ENCODE measurements at places on chromosomes 11 and 22. TPM values are rescaled to one million over a fixed set of nuclear protein-coding genes. Genes with fewer than 3 reads are reported as not detected.

PDGFB gene
- total RNA-seq, result 5.9 TPM

- no peak for DNase-seq
Measured at GRCh38 chr11:2775083-2775625, 75.4 kb upstream of the KCNQ1OT1 start.

CARD18 gene
- not detected for total RNA-seq

GRCh38 chr11:130118165-130118564 lies 41.4 kb upstream of the ST14 start:
- DNase-seq, result no peak

FOLR1 gene
- total RNA-seq, result 1.7 TPM

DNA sequence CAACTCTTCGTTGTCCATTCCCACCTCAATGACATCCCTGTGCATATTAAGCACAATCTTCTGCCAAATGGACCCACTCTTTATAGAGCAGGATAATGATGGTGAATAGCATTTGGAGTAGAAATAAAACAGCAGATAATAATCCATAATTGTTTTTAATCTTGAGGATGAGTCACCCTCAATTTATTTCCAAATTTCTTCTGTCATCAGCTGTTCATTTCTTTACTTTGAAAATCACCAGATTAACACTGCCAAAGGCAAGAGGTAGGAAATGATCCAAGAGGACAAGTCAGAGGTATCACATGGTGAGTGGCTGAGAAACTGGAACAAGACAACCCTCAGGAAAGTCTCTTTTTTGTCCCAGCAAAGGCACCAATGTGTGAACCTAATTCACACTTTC lies 7.3 kb upstream of the AMBRA1 start:
- no peak for DNase-seq

GRCh38 chr11:12029119-12029518 lies 20.7 kb upstream of the DKK3 start:
- DNase-seq, result no peak

DNA sequence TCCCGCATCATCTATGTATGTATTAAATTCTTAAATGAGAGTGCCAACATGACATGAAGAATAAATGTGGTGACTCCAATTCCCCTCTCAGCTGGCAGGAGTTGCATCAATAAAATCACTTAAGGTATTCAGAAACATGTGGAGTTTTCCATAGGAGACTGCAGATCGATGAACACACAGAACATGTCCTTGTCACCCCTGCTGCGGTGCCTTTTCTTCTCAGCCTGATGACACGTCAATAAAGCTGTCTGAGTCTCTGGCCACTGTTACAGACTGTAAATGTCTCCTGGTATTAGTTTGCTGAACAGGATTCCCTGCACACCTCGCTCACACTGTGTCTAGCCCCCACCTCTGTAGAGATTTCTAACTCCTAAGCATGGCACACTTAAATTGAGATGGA lies 460.5 kb downstream of the LRRC4C start:
- no peak for DNase-seq

DNA sequence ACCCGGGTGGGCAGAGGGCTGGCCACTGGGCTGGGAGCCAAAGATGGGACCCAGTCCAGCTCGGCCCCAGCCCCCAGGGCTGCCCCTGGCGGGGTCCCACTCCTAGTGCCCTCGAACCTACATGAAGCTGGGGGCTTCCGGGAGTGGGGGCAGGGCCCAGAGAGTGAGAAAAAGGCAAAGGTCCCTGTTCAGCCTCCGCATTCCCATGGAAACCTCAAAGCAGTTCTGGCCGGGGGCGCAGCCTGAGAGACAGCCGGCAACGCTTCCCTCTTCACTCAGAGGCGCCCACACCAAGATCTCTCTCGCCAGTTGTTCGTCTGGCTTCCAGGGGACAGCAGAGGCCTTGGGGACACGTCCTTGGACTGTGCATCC lies 22.4 kb upstream of the ARHGAP8 start:
- no peak for DNase-seq

DNA sequence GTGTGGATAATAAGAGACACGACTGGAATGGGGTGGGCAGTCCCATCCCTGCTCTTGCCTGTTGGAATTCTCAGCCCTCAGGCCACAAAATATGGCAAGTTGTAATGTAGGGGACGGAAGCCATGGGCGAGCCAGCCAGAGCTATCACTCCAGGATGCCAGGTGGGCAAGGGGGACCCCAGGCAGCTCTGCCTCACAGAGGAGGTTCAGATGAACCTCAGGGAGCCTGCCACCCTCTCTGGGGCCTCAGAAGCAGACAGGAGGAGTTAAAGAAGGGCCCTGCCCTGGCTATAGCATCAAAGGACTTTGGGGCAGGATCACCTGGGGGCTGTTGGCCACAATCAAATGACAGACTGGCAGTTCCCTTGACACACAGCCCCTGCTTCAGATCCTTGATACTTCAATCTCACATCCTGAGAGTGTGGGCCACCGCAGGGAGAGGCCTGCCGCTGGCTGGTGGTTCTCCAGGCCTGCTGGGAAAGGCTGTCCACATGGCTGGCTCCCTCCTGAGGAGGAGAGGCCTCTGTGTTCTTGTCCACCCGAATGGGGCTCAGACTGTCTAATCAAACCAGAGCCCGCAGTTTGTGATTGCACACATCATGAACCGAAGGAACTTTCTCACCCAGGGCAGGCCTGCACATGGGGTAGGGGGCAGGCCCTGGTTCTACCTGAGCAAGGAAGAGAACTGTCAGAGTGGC lies 31.4 kb downstream of the IGLL1 start:
- no peak for DNase-seq

GRCh38 chr11:93905384-93905783 lies 55.0 kb upstream of the VSTM5 start:
- no peak for DNase-seq

DNA sequence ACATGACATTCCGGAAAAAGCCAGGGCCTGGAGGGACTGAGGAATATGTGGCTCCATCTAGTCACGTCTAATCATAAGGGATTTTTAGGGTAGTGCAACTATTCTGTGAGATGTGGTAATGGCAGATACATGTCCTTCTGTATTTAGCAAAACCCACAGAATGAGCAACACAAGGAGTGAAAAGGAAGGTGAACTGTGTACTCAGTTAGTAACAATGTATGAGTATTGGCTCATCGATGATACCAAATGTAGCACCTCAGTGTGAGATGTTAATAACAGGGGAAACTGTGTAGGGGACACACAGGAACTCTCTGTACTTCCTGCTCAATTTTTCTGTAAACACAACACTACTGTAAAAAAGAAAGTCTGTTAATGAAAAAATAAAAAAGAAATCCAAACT lies 42.0 kb upstream of the CARS1 start:
- DNase-seq, result no peak

DNA sequence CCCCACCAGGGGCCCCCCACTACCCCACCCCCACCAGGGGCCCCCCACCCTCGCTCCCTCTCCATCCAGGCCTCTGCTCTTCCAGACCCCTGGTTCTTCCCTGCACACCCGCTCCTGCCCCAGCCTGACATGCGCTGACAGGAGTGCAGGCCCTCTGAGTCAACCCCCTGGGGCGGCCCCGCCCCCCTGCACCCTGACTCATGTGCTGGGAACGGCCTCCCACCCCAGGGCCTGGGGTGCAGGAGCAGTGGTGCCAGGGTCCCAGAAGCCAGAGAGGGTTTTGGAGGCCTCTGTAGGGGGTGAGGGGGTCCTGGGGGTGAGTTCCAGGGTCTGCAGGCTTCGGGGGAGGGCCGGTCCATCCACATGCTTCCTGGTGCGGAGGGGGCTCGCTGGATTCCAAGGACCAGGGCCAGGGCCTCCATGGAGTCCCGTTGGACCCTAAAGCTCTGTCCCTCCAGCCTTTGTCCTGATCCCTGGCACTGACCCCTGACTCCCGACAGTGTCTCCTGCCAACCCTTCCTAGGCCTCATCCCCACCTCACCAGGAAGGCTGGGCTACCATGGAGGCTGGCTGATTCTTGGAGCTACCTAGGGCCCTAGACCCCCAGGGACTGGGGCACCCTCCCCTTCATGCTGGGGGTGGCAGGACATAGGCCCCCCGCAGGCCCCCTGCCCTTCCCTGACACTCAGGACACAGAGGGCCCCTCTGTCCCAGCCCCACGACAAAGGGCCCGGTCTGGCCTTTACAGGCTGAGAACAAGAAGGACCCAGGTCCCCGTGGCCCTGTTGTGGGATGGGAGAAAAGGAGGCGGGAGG lies 583 bp upstream of the PKP3 start:
- DNase-seq, result peak; percentile 88

GRCh38 chr11:100273066-100273815 lies 413.8 kb upstream of the ARHGAP42 start:
- DNase-seq, result no peak

DBX1 gene
- total RNA-seq, result not detected

GRCh38 chr11:113193946-113194345 lies 120.4 kb upstream of the TTC12 start:
- peak; percentile 69 for DNase-seq

FXYD6 gene
- 41.8 TPM for total RNA-seq

DNA sequence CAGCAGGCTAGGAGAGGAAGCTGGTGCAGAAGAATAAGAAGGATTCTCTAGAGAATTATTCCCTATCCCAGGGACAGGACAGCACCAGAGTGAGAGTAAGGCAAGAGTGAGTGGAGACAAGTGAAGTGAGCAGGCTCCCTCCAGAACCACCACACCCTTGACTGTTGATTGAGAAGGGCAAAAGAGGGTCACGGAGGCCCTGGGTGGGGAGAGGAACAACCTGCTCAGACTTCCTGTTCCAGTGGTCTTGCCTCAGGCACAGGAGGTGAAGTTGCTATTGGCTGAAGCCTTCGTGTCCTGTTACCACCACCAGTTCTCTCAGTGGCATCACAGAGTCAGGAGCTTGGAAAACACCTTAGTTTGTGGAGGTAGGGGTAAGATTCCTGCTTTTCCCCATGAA lies 51.7 kb upstream of the CCDC89 start:
- peak; percentile 59 for DNase-seq

DNA sequence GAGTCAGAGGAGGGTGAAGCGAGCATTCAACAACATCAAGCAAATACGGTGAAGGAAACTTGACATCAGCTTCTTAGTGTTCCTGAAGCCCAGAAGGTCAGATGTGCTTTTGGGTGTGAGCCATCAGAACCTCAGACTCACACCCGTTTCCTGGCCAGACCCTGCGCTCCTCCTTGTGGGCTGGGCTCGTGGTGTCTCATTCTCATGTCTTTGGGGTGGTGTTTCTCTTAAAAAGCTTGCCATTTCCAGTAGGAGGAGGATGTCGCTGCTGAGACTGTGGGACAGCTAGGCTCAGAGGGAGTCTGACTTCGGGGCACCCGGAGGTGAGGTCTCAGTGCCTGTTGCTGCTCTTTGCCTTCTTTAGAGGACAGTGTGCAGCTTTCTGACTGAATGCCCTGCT lies 24.2 kb downstream of the PPFIBP2 start:
- no peak for DNase-seq

CNGA4 gene
- 0.26 TPM for total RNA-seq

DNA sequence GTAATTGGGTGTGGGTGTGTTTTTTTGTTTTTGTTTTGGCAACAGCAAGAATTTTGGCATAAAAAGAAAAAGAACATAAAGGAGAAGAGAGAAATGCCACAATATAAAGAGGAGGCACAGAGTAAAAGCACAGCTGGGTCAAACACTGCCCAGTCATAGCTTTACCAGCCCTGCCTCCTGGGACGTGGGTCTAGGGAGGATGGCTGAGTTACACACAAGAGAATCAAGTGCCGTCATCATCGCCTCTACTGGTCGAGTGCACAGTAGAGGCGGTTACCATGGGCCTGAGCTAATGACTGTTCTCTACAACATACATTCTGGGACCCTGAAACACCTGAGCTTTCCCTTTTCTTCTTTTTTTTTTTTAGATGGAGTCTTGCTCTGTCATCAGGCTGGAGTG lies 87.6 kb upstream of the BID start:
- no peak for DNase-seq

DNA sequence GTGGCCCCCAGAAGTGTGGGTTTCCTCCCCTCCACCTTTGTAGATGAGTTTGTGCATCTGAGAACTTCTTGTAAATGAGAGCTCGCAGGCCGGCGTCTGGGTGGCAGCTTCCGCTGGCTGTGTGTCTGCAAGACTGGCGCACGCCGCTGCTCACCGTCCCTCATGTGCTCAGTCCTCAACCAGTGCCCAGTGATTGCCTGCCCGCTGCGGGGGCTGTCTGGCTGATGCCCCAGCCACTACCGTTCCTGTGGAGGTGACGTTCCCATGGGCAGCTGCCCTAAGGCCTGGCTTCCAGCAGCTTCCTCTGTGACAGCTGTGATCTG lies 8.8 kb downstream of the TBX1 start:
- DNase-seq, result no peak

GRCh38 chr11:96708219-96708878 lies 318.5 kb downstream of the JRKL start:
- DNase-seq, result no peak

GAL gene
- 0.65 TPM for total RNA-seq

THY1 gene
- total RNA-seq, result 4.5 TPM

GRCh38 chr22:42645938-42646568 lies 3.1 kb downstream of the CYB5R3 start:
- DNase-seq, result peak; percentile 73

DNA sequence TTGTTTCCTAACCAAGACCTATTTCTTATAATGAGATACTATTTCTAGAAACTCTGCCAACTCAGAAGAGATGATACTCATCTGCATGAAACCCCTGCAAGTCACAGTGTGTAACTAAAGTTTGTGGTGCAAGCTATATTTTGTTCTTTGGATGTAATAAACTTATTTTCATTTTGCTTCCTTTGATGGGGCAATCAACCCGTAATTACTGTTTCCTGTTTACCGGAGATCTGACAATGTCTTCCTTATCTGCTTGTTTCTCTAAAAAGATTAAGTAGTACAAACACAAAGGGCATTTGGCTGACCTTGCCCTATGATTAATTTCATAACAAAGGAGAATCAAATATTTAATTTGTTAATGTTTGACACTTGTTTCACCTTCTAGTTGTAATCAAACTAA lies 846.6 kb upstream of the ANO3 start:
- DNase-seq, result no peak

- DNase-seq, result no peak
Measured at GRCh38 chr22:40383905-40384304, 13.5 kb downstream of the SGSM3 start.

OOSP2 gene
- not detected for total RNA-seq

- DNase-seq, result no peak
Measured at GRCh38 chr11:120522021-120522420, 10.5 kb downstream of the GRIK4 start.

INPP5J gene
- total RNA-seq, result 4.8 TPM

DNA sequence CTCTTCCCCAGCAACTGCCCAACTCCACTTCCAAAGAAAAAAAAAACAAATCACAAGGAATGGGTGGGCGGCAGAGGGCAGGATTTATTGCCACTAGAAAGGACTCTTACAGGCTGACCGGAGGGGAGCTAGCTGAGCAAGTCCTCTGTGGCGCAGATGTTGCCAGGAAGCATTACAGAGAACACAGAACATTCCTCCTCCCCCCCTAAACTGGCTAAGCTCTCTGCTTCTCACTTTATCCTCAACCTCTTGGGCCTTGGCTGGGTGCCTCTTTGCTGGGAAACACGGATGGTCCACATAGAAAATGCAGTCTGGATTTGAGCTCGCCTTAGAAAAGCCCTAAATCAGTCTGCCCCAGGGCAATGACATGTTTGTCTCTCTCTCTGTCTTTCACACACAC lies 12.6 kb upstream of the FJX1 start:
- DNase-seq, result no peak
